Iris pigment epithelial cell (primary cell): ENCODE measurements at places on chromosomes 4 and X.

GRCh38 chrX:46574774-46575381 is 1.3 kb downstream of the CHST7 start:
- peak; percentile 33 for DNase-seq

- DNase-seq, result no peak
These were observed 1.5 kb downstream of the P2RY8 start for GRCh38 chrX:1535241-1536041.

GRCh38 chrX:43860646-43861370 is 21.4 kb downstream of the MAOB start:
- DNase-seq, result peak; percentile 47

DNA sequence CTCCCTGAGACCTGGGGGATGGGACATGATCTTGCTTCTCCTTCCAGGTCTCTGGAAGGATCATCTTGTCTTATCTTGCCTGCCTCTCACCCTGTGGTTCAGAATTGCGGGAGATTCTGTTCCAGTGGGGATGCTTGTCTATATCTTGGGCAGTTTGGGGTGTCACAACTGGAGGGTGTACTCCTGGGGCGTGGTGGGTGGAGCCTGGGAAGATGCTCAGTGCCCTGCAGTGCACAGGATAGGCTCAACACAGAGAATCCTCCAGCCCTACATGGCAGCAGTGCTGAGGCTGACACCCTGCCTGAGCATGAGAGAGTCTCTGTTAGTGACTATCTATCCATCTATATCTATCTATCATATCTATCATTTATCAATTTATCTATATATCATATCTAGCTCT is 7.7 kb downstream of the P2RY8 start:
- DNase-seq, result no peak

- peak; percentile 65 for DNase-seq
These were observed 29.8 kb downstream of the SGMS2 start for GRCh38 chr4:107854356-107855022.

GRCh38 chrX:39320165-39320564 is 518.9 kb downstream of the MID1IP1 start:
- no peak for DNase-seq

DNA sequence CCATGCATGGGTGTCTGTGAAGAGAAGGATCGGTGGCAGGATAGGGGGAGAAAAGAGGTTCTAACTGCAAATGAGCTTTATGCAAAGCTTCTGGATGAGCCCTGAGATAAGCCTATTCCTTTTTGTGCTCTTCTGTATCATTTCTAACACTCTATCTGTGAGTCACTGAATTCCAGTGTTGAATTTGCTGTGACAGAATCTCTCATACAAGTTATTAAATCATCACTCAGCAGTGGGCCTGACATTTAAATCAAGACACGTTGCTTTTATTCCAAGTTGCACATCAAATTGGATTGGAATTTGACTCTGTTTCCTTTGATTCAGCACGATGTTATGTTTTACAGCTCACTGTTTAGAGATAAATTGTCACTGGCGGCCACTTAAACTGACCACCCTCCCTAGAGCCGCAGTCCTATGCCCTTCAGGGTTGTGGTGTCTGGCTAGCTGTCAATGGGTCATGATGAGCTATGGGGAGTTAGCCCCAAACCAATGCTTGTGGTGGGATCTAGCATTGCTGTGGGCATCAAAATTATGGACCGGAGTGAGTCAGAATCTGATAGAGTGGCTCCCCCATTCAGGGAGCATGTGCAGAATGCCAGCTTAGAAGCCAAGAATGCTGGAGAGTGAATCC is 42.7 kb downstream of the LHFPL1 start:
- peak; percentile 52 for DNase-seq

DNA sequence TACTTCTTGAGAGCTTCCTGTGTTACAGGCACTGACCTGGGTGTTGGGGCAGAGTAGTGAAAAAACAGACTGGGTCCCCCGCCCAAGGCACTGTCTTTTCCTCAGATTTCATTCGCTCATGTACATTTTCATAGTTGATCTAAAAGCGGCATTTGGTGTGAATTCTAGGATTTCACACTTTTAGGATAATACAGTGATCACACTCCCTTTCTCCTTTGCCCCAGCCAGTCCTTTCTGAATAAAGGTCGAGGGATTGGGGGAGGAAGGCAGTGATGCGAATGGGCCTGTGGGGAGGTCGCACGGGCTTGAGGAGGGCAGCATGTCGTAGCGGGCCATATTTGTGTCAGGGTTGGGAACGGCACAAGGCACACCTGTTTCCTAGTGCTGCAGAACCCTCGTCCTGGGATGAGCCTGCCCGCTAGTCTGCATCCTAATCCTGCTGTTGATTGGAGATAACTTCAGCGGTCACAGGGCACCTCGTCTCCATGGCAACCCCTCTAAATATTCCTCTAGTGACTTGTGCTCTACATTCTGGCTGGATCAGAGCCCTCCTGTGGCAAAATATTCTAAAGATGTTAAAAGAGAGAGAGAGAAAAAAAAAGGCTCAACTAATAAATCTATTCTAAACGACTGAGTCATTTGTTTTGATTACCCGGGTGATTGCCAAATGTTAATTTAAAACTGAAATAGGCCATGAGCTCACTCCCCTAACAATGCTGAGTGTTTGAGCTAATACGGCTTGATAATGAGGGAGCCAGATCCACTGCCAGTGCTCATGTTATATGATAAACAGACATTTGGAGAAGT is 21.8 kb downstream of the FHL1 start:
- peak; percentile 92 for DNase-seq

DNA sequence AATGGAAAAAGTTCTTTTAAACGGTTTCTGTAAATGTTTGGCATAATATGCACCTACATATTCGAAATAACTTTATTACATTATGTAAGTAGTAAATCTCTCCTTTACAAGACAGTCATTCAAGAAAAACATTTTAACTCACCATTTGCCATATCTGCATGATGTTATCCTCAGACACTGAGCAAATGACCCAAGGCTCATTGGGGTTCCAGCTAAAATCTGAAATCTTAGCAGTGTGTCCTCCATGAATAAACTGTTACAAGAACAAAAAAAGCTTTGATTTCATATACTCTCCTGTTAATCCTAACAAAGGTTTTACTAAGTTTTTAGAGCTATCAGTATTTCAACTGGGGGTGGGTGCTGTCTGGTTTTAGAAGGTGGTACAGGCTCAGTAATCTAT is 24.5 kb downstream of the RBBP7 start:
- no peak for DNase-seq

DNA sequence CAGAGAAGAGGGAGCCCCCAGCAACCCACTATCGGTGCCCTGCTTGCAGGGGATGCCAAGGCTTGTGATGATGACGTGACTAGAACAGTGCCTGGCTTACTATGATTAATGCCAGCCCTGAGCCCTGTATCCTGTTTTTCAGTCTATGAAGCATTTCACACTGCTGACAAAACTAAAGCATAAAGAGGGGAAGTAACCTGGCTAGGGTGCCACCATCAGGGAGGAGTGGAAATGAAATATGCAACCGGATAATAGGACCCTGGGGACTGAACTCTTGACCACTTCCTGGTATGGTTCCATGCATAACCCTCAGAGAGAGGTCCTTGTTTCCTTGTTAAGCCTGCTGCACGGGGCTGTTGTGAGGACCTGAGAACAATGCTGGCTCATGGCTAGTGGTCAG is 50.3 kb downstream of the MED28 start:
- DNase-seq, result no peak

DNA sequence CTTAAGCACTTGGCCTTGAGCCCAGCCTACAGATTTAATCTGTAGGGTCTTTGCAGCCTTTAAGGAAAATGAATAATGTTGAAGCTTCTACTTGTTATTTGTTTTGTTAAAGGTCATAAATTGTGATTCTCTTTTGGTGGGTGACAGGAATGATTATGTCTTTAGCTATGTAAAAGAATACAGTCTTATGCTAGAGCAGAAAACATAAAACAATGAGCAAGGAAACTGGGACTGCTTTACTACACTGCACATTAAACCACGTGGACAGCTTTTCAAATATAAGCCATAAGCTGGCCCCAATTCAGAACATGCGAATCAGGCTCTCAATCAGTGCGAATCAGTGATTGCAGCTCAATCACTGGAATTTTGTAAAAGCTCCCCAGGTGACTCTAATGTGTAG is 40.9 kb upstream of the TBC1D19 start:
- no peak for DNase-seq

DNA sequence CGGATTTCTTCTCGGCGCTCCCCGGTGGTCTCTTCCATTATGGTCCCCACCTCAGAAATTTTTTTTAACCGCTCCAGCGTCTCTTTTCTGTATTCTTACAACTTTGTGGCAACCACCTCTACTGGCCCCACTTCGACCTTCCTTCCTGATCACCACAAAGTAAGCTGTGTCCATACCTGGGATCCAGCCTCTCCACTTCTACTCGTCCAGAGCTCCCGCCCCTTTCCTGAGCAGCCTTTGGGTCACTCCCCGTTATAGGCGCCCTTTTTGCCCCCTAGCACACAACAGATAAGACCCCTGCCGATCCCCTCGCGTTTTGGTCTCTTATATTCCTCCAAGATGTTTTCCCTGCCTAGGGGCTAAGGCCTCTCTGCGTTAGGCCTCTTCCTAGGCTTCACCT is 557 bp downstream of the PIGG start:
- DNase-seq, result no peak

DNA sequence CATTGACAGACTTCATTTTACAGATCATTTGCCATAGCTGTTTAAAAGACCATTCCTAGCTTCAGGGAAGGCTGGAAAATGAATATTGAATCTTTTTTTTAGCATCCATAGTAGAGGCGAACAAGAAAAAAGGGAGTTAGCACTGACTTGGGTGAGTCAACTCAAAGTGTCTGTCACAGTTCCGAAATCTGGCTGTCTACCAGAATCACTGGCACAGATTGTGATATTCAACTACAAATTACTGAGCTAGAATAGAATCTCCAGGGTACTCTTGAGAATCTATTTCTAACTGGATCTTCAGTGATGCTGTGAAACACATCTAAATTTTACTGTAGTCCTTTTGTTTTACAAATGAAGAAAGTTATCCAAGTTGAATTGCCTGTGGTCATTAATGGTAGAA is 31.5 kb downstream of the SEC24B start:
- DNase-seq, result no peak

DNA sequence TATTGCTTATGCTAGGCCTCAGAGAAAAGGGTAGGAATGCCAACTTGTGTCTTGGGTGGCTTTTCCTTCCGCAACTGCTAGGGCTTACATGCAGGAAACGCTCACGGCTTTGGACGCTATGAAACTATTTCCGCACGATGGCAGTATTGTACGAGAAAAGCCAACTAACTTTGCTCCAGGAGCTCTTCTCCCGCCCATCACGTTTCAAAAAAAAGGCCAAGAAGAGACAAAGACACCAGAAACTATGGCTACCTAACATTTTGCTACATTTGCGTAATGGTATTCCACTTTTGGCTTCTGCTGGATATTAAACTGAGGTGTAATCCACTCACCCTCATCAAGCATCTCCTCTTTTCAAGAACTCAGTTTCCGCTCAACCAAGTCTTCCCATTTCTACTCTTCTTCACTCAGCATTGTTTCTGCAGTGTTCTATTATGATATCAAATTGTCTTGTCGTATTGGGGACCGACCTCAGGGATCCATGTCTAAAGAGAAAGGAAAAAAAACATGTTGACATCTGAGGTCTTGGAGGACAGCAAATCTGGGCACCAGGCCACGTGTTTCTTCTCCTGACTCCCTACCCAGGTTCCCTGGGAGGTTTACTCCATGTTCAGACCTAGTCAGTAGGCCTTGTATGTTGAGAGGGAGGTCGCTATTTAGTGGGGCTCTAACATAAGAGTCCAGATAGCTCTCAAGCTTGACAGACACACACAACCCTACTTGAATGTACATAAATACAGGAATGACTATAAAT is 239.4 kb upstream of the STK26 start:
- DNase-seq, result peak; percentile 76

DNA sequence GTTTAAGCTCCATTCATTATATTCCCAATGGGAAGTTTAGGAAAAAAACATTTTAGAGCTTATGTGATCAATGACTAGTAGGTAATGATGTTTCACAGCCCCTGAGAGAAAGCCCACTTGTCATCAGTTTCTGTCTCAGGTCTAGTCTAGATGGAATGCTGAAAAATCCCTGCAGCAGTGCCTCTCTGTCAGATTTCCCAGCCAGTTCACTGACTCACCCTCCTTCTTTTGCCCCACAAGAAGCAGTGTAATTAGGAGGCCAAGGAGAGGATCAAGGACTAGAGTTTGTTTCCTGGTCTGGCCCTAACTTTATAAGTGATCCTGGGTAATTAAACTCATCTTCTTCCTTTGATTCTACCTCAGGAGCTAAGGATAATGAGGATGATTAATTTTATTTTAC is 118.7 kb upstream of the ANXA3 start:
- peak; percentile 76 for DNase-seq

- DNase-seq, result peak; percentile 44
These were observed 226.9 kb upstream of the HCCS start for GRCh38 chrX:10884246-10884645.

- DNase-seq, result no peak
These were observed 19.0 kb downstream of the NELFA start for GRCh38 chr4:1989533-1990347.

GRCh38 chr4:153241970-153242838 is 38.0 kb downstream of the TRIM2 start:
- peak; percentile 70 for DNase-seq

- DNase-seq, result no peak
These were observed 281.7 kb downstream of the ZNF674 start for GRCh38 chrX:46263494-46263893.

- DNase-seq, result peak; percentile 9
These were observed 123.1 kb upstream of the SLC34A2 start for GRCh38 chr4:25532591-25532990.

DNA sequence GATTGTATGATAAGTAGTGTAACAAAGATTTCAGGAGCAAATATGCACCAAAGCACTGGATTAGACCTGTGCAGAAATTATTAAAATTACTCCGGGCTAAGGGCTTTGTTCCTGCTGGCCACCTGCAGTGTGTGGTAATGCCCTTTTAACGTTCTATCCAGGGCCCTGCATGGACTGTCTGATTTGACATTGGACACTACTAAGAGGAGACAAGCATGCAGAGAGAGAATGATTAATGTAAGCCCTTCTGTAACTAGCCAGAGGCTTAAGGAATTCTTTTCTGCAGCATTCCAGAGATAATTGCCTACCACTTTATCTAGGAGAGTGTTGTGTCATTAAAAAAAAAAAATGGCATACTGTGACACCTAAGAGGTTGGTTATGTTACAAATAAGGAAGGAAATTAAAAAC is 117.0 kb downstream of the PCDH7 start:
- DNase-seq, result peak; percentile 41

DNA sequence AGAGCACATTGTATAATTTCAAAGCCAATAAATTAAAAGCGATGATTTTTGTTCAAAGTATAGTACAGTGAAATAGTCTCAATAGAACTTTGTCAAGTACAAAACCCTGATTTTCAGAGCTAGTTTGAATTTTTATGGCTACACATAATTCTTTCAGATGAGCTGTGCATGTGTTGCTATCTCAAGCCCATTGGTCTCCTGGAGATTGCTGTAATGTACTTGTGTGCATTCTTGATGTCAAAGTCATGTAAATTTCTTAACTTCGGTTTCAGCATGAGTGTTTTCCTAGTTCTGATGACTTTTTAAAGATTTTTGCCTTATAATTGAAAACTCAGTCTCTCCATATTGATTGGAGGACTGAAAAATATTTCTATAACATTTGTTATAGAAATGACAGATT is 200.8 kb downstream of the CEP135 start:
- peak; percentile 82 for DNase-seq
